Smooth muscle cell of trachea (primary cell): ENCODE measurements at places on chromosomes 2 and 18. TPM values are rescaled to one million over a fixed set of nuclear protein-coding genes. Genes with fewer than 3 reads are reported as not detected.

Gene SKA1
- 1.5 and 15.6 TPM in 2 replicates for total RNA-seq

Gene MAPK4
- total RNA-seq = not detected in 2 replicates

Gene FEV
- under 0.01 TPM in 1 of 2 replicates, not detected in the other for total RNA-seq

Gene CYP27C1
- total RNA-seq = under 0.01 TPM in 1 of 2 replicates, not detected in the other

Gene ZSWIM2
- total RNA-seq = under 0.01 TPM in 1 of 2 replicates, not detected in the other

Gene AKAIN1
- not detected in 2 replicates for total RNA-seq

Gene ASB18
- total RNA-seq = not detected in 2 replicates

Gene MARCHF4
- 1.5 TPM in 2 replicates for total RNA-seq

Gene UPP2
- total RNA-seq = under 0.01 TPM in 1 of 2 replicates, not detected in the other

Gene KCNE4
- total RNA-seq = 13.4 and 21.2 TPM in 2 replicates

Gene CCDC178
- 0.29 and 0.33 TPM in 2 replicates for total RNA-seq

Gene ANKRD29
- total RNA-seq = 8.6 and 15.5 TPM in 2 replicates

Gene GALM
- total RNA-seq = 64.7 and 64.8 TPM in 2 replicates

Gene PELI1
- total RNA-seq = 4.9 and 6.6 TPM in 2 replicates

Gene RAB17
- total RNA-seq = 0.83 TPM in 1 of 2 replicates, not detected in the other

Gene MBP
- total RNA-seq = 3.8 and 14.4 TPM in 2 replicates
